Occipital lobe (tissue), 3 donors: ENCODE measurements at places on chromosomes 16 and 17. TPM values are rescaled to one million over a fixed set of nuclear protein-coding genes. Genes with fewer than 3 reads are reported as not detected.

GPR179 gene
- 0.31 TPM for total RNA-seq

TEKT5 gene
- total RNA-seq = 1.2 TPM

RHBDF1 gene
- total RNA-seq = 3.0 TPM

CA10 gene
- 5.0 TPM for total RNA-seq

HOXB2 gene
- total RNA-seq = 0.16 TPM

AP2B1 gene
- total RNA-seq = 123 TPM

FBXW10 gene
- 0.47 TPM for total RNA-seq
